ENCODE measurements at places on chromosomes 2 and 18.

DNA sequence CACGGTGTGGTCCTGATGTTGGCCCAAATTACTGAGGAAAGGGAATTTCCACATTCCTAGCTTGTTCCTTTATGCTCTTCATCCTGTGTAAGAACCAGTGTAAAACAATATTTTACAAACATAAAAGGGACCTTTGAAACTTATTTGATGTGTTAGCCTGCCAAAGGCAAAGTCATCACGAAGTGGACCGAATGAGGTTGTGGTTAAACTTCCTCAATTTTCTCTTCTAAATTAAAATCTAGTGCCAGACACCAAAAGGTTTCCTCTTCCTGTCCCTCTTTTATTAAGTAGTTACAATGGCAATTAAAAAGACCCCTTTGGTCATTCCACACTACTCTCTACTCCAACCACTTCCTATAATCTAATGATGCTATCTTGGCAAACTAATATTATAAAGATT, 279.8 kb downstream of the AFF3 start:
- DNase-seq, result no peak

DNA sequence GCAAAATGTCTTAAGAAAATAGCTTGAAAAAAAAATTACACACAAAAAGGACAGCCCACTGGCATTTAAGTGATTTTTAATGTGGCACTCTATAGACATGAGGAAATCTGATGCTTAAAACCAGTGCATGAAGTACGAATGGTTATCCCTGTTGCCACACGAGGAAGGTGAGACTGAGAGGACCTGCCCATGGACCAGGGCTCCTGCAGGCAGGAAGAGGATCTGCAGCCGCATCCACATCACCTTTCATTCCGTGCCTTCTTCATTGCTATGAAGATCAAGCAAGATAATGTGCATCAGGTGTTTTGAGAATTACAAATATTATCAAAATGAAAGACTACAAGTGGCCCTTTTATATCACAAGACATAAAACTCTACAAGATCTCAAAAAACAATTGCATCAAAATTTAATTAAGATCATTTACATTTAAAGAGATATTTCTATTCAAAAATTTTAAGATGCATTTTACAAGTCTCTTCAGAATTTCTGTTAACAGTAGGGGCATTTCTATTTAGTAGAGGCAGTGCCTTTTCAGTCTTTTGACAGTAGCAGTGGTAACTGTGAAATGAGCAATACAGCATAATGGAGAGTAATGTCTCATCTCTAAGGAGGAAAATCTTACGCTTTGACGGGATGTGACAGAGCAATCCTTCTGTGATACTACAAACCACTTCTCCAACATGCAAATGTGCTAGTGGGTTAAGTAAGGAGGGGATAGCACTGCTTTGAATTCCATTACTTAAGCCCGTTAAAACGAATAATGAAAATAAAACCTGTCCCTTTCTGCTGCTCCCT, 83.4 kb downstream of the SLC5A7 start:
- DNase-seq, result no peak

DNA sequence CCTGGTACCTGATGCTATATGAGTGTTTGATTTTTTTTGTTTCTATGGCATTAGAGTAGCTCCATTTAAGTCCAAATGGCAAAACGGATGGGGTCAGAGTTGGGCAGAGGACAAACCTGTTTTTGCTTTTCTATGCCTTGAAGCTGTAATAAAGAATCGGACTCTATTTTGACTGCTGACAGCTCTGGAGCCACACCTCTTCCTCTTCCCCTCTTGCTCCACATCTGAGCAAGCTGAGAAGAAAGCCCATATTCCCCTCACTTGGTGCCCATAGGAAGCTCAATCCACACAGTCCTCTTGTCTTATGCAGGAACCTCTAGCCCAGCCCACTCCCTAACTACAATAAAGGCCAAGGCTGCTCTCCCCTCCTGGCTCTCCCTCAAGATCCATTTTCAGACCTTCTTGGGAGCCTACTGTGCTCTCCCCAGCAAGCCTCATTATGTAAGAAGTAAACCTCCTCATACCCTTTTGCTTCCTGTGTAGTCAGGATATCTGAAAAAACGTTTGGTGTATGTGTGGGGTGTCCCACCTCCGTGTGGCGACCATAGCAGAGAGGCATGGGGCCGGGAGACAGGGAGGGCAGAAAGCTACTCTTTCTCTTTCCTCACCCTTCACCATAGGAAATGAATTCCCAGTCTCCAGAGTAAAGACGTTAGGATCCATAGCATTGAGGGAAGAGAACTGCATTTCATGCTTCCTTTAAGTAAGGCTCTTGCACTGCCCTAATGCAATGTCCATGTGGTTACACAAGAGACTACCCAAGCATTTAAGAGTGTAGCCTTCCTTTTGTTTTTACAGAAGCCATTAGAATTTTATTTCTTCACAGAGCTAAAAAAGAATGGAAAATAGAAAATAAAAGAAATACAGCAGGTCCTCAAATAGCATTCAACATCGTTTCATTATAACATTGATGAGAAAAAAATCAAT, 41.9 kb upstream of the RAPGEF4 start:
- DNase-seq, result no peak

DNA sequence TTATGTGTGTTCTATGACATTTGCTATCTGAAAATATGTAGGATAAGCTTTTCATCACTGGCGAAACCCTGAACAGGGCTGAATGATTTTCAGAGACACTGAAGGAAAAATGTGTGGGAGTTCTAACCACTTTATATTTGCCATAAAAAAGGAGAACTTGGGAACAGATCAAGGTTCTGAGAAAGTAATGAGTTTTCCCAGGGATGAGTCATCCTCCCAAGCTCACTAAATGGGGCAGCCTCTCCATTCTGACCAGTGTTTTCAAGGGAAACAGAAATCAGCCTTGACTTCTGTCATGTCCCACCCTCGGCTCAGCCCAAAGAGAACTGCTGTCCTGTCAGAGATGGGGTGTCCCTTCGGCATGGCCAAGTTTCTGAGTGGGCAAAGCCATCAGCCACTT, 2109.8 kb upstream of the CELF4 start:
- no peak for DNase-seq

DNA sequence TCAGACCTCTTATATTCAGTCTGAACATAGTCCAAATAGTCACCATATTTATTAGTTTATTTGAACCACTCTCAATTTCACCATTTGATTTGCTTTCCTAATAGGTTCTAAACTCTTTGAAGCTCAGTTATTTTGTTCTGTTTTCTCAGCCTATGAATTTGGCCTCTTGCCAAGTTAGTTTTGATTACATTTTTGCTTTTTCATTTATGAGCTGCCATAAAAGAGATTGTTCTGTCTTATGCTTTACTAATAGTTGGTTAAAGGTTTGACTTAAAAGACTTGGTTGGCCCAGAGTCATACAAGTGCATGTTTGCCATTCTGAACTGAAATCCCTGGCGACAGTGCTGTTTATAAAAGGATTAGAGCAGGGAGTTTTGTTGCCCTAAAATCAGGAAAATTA, 85.9 kb upstream of the RANBP2 start:
- DNase-seq, result no peak

- no peak for DNase-seq
These were observed 96.5 kb downstream of the RBM43 start for GRCh38 chr2:151165105-151165684.
